Osteoblast (primary cell): ENCODE measurements at places on chromosomes 1 and 21. TPM values are rescaled to one million over a fixed set of nuclear protein-coding genes. Genes with fewer than 3 reads are reported as not detected.

Gene PADI2
- total RNA-seq, result under 0.01 and 0.29 TPM in 2 replicates

Gene AMY1C
- not detected in 2 replicates for total RNA-seq

Gene RHEX
- total RNA-seq, result not detected in 2 replicates

Gene SPRR2A
- total RNA-seq, result not detected in 2 replicates

Gene CIART
- 15.6 and 16.3 TPM in 2 replicates for total RNA-seq

Gene ESRRG
- under 0.01 TPM in 1 of 2 replicates, not detected in the other for total RNA-seq

Gene GOLT1A
- not detected in 2 replicates for total RNA-seq

Gene OXCT2
- total RNA-seq, result 1.1 and 1.2 TPM in 2 replicates

Gene ECM1
- total RNA-seq, result 20.9 and 30.0 TPM in 2 replicates

Gene SLC5A9
- not detected in 2 replicates for total RNA-seq

Gene PROX1
- total RNA-seq, result under 0.01 TPM in 2 replicates

Gene CXADR
- under 0.01 and 0.36 TPM in 2 replicates for total RNA-seq

Gene OR6N1
- total RNA-seq, result not detected in 2 replicates

Gene MMP23B
- total RNA-seq, result 0.59 and 1.1 TPM in 2 replicates

Gene SV2A
- total RNA-seq, result 20.3 and 23.2 TPM in 2 replicates

Gene KIF26B
- total RNA-seq, result 22.1 and 28.6 TPM in 2 replicates

Gene CATSPER4
- not detected in 2 replicates for total RNA-seq

Gene STIL
- total RNA-seq, result 4.0 and 6.5 TPM in 2 replicates

Gene ZFYVE9
- total RNA-seq, result 38.0 and 38.3 TPM in 2 replicates

Gene CFHR4
- total RNA-seq, result not detected in 2 replicates

Gene POLR3GL
- total RNA-seq, result 9.4 and 13.3 TPM in 2 replicates

Gene LCE2B
- not detected in 2 replicates for total RNA-seq

Gene CLCA4
- total RNA-seq, result not detected in 2 replicates

Gene KMO
- total RNA-seq, result under 0.01 and 0.36 TPM in 2 replicates

Gene CNR2
- not detected in 2 replicates for total RNA-seq

Gene RNPC3
- 18.5 and 23.3 TPM in 2 replicates for total RNA-seq

Gene SPRR1A
- not detected in 2 replicates for total RNA-seq

Gene CFAP107
- not detected in 2 replicates for total RNA-seq

Gene CFAP298
- 14.7 and 14.8 TPM in 2 replicates for total RNA-seq

Gene OR2L5
- not detected in 2 replicates for total RNA-seq

Gene CHIA
- not detected in 2 replicates for total RNA-seq

Gene HMGCS2
- total RNA-seq, result not detected in 2 replicates
